ENCODE measurements at places on chromosomes 12 and 14. TPM values are rescaled to one million over a fixed set of nuclear protein-coding genes. Genes with fewer than 3 reads are reported as not detected.
A peak's percentile ranks its signal among the peaks of the same experiment; 100 is the strongest.

DNA sequence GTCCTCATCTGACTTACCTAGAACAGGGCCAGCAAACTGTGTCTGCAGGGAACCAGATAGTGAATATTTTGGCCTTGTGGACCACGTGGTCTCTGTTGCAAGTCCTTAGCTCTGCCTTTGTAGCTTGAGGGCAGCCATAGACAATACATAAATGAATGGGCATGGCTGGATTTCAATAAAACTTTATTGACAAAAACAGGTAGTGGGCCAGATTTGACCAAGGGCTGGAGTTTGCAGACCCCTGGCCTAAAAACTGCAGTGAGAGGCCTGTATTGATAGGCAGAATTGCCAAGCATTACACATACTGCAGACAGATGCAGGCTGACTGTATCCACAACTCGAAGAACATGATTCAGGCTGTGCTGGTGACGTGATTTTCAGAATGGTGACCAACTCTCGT, 25.3 kb downstream of the CCDC63 start:
- no peak overlapping the region for H3K27ac ChIP-seq
- no peaks in the 10 kb centered on the region for H3K27me3 ChIP-seq
- no peak for DNase-seq
- no peaks in the 10 kb centered on the region for H3K36me3 ChIP-seq
- no peak overlapping the region for H3K4me3 ChIP-seq

DNA sequence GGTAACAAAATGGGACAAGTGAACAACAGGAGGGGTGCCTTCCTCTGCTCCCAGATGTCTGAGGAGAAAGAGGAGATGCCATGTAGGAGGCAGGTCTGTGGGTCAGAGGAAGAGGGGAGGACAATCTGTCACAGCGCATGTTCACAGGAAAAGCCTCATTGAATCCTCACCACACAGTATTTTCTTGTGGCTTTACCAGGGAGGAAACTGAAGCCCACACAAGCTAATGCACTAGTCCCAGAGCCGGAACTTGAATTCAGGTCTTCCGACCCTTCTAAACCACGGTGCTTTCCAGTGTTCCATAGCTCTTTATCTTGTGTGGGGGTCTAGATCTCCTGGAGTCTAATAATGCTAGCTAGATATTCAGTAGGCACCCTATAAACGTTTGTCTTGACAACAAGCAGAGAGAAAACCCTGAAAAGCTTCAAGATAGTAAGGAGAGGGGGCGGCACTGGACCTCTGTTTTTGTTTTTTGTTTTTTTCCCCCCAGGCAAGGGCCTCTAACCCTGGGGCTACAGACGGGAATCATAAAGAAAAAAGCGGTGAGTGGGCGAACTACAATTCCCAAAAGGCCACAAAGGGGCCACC, 371 bp upstream of the SHMT2 start:
- DNase-seq: no peak
- H3K36me3 ChIP-seq: peaks cover 29% of the 10 kb centered on the region
- peaks cover 41% of the 10 kb centered on the region for H3K4me1 ChIP-seq
- peak overlapping the region; percentile 85 for H3K27ac ChIP-seq

GRCh38 chr12:3097836-3098235, 20.7 kb downstream of the TSPAN9 start:
- no peaks in the 10 kb centered on the region for H3K27me3 ChIP-seq
- no peak overlapping the region for H3K27ac ChIP-seq
- no peak overlapping the region for H3K4me3 ChIP-seq
- no peaks in the 10 kb centered on the region for H3K4me1 ChIP-seq
- DNase-seq: no peak

- H3K4me3 ChIP-seq: no peak overlapping the region
- DNase-seq: no peak
- no peak overlapping the region for H3K27ac ChIP-seq
- no peaks in the 10 kb centered on the region for H3K27me3 ChIP-seq
- H3K36me3 ChIP-seq: peaks cover 99% of the 10 kb centered on the region
- no peaks in the 10 kb centered on the region for H3K4me1 ChIP-seq
Measured at GRCh38 chr12:321606-322326, 59.1 kb upstream of the SLC6A13 start.

- H3K27ac ChIP-seq: no peak overlapping the region
- H3K27me3 ChIP-seq: no peaks in the 10 kb centered on the region
- no peaks in the 10 kb centered on the region for H3K36me3 ChIP-seq
- H3K4me1 ChIP-seq: no peaks in the 10 kb centered on the region
Measured at GRCh38 chr14:53894456-53894855, 62.2 kb downstream of the BMP4 start.

DNA sequence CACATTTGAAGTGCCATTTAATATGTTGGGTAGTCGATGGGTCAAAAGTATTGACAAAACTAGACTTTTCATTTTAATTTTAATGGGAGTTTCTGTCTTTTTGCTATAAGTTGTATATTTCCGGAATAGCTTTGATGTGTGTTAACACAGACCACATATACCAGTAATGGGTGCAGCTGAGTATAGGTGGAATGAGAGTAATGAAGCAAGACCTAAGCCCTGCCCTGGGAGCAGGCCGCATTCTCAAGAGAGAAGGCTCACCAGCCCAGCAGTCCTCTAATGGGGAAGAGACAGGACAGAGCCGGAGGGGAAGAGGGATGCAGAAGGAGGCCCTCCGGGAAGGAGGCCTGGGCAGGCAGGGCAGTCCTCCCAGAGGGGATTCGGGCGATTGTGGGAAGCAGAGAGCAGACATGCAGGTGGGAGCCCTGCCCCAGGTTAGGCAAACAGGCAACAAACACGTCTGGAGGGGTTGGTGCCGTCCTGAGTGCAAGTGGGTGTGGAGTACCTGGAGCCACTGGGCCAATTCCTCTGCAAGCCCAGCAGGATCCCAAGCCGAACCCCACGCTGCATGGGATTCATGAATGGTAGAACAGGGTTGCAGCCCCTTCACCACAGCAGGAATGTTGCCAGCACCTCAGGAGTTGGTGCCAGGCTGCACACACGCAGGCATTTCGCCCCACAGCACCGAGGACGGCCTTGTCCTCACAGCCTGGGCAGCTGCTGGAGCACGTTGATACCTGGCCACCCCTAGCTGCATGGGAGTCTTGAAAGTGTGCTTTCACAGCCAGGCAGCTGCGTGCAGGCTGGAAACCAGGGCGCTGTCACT, 7.8 kb downstream of the CKB start:
- peaks cover 15% of the 10 kb centered on the region for H3K36me3 ChIP-seq
- peaks cover 7% of the 10 kb centered on the region for H3K4me1 ChIP-seq
- H3K27ac ChIP-seq: no peak overlapping the region
- no peaks in the 10 kb centered on the region for H3K27me3 ChIP-seq

DNA sequence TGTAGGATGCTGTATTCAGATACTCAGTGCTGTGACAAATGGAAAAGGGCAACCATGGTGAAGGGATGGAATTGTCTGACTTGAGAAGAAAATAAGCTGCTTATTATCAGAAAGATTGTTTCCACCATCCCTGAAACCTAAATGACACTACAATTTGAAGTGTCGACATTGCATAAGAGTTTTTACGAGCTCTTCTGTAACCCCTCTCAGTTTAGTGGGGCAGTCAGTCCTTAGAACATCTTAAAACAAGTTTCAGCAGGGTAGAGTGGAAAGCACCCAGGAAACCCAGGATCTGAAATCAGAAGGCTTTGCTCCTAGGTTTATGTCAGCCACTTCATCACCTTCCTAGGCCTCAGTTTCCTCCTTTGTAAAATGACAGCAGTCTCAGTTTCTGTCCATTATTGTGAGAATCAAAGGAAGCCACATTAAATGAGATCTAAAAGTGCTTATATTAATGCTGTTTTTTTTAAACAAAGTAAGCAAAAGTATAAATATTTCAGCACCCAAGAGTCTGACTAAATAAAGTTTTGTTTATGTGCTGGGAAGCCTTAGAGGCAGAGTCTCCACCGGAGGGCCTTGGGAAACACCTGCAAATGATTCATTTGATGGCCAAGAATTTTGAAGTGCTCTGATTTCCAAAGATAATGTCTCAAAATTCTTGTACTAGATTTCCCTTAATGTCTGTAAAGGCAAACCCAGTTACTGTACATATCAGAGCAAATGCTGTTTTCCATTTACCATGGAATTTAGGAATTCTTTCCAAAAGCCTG, 1.8 kb downstream of the IFT43 start:
- no peak overlapping the region for H3K4me3 ChIP-seq
- no peaks in the 10 kb centered on the region for H3K27me3 ChIP-seq
- H3K27ac ChIP-seq: no peak overlapping the region
- DNase-seq: no peak
- H3K36me3 ChIP-seq: no peaks in the 10 kb centered on the region

DNA sequence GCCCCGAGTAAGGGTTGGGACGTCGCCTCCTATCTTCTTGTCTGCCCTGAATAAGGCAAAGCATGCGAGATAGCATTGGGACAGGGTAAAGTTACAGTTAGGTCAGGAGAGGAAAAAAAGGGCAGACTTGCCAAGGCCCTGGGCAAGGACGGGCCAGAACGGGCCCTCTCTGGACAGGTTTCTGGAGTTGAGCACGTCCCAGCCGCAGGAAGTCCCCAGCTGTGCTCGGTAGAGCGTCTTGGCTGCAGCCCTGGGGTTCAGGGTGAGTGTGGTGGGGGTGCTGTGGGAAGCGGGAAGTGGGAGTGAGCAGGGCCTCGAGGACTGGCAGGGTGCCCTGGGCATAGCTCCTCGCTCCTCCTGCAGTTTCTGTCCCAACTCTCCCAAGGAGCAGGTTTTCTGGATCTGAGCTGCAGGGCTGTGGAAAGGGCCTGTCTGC, 5.4 kb downstream of the RPS6KL1 start:
- H3K4me3 ChIP-seq: no peak overlapping the region
- no peaks in the 10 kb centered on the region for H3K4me1 ChIP-seq
- no peaks in the 10 kb centered on the region for H3K36me3 ChIP-seq
- peaks cover 4% of the 10 kb centered on the region for H3K27me3 ChIP-seq
- no peak overlapping the region for H3K27ac ChIP-seq

- no peak for DNase-seq
- no peak overlapping the region for H3K27ac ChIP-seq
- no peaks in the 10 kb centered on the region for H3K36me3 ChIP-seq
- no peak overlapping the region for H3K4me3 ChIP-seq
- H3K4me1 ChIP-seq: no peaks in the 10 kb centered on the region
Measured at GRCh38 chr12:40474630-40475029, 217.6 kb upstream of the CNTN1 start.

- peaks cover 18% of the 10 kb centered on the region for H3K27me3 ChIP-seq
- H3K27ac ChIP-seq: no peak overlapping the region
- H3K4me1 ChIP-seq: peaks cover 12% of the 10 kb centered on the region
- H3K4me3 ChIP-seq: peak overlapping the region; percentile 44
Measured at GRCh38 chr12:123973552-123974341, 732 bp downstream of the ZNF664 start.

DNA sequence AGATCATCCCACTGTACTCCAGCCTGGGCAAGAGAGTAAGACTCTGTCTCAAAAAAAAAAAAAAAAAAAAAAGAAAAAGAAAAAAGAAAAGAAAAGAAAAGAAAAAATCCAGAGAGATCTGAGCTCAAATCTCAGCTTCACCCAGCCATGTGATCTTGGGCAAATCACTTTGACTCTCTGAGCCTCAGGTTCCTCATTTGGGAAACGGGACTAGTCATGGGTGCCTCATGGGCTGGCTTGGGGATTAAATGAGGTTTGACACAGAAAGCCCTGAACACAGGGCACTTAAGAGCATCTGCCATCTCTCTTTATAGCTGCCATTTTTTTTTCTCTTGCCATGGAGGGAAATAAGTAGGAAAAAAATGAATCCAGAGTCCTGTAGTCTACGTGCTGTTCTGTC, 86.2 kb upstream of the MYL2 start:
- DNase-seq: peak; percentile 16
- H3K4me3 ChIP-seq: no peak overlapping the region
- H3K27ac ChIP-seq: no peak overlapping the region
- no peaks in the 10 kb centered on the region for H3K36me3 ChIP-seq
- H3K4me1 ChIP-seq: no peaks in the 10 kb centered on the region

DNA sequence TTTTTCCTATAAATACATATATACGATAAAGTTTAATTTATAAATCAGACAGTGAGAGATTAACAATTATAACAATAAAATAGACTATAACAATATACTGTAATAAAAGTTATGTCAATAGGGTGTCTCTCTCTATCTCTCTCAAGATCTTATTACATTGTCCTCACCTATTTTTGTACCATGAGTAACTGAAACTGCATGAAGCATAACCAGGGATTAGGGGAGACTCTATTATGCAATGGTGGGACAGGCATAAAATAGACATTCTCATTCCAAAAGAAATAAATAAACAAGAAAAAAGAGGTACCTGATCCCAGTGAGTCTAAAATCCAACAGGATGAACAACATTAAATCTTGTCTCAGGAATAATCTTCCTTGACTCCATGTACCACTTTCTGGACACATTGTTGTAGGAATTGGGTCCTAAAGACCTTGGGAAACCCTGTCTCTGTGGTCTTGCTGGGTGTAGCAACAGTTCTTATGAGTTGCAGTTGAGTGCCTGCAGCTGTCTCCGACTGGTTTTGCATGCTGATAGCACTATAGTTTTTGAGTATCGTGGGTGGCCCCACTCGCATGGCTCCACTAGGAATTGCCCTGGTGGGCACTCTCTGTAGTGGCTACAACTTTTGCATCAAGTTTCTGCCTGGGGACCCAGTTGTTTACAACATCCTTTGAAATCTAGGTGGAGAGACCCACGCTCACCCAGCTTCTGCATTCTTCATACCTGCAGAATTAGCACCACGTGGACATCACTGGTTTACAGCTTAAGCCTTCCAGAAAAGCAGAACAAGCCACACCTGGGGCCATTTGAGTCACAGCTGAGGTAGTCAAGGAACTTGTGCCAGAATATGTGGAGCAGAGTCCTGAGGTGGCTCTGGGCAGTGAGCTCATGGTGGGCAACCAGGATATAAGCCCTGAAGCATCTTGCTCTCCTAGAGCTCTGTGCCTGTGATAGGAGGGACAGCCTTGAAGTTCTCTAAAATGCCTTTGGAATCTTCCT, 204.7 kb downstream of the KITLG start:
- H3K27me3 ChIP-seq: no peaks in the 10 kb centered on the region
- no peaks in the 10 kb centered on the region for H3K36me3 ChIP-seq
- H3K27ac ChIP-seq: no peak overlapping the region
- H3K4me3 ChIP-seq: no peak overlapping the region
- no peaks in the 10 kb centered on the region for H3K4me1 ChIP-seq

GRCh38 chr12:22282283-22282682, 52.2 kb downstream of the ST8SIA1 start:
- H3K4me3 ChIP-seq: no peak overlapping the region
- no peak overlapping the region for H3K27ac ChIP-seq
- no peaks in the 10 kb centered on the region for H3K36me3 ChIP-seq
- H3K4me1 ChIP-seq: no peaks in the 10 kb centered on the region
- no peaks in the 10 kb centered on the region for H3K27me3 ChIP-seq

GRCh38 chr14:35573911-35574310, 39.9 kb downstream of the INSM2 start:
- no peaks in the 10 kb centered on the region for H3K27me3 ChIP-seq
- H3K27ac ChIP-seq: no peak overlapping the region
- no peaks in the 10 kb centered on the region for H3K4me1 ChIP-seq
- H3K4me3 ChIP-seq: no peak overlapping the region
- no peaks in the 10 kb centered on the region for H3K36me3 ChIP-seq
- DNase-seq: no peak

- no peak overlapping the region for H3K27ac ChIP-seq
- H3K4me3 ChIP-seq: no peak overlapping the region
- H3K27me3 ChIP-seq: no peaks in the 10 kb centered on the region
- DNase-seq: no peak
- no peaks in the 10 kb centered on the region for H3K36me3 ChIP-seq
Measured at GRCh38 chr12:54460317-54460923, 13.0 kb downstream of the GTSF1 start.

KLHL33 gene
- polyA plus RNA-seq: not detected

LRP1-AS gene
- polyA plus RNA-seq: 1.5 TPM

OTUB2 gene
- 0.33 TPM for polyA plus RNA-seq

Measured in CD14-positive monocyte (primary cell).